ENCODE measurements at places on chromosomes 2 and 18. TPM values are rescaled to one million over a fixed set of nuclear protein-coding genes. Genes with fewer than 3 reads are reported as not detected.

Gene SOCS6
- total RNA-seq, result 0.87 TPM

Gene CD28
- 174 TPM for total RNA-seq

DNA sequence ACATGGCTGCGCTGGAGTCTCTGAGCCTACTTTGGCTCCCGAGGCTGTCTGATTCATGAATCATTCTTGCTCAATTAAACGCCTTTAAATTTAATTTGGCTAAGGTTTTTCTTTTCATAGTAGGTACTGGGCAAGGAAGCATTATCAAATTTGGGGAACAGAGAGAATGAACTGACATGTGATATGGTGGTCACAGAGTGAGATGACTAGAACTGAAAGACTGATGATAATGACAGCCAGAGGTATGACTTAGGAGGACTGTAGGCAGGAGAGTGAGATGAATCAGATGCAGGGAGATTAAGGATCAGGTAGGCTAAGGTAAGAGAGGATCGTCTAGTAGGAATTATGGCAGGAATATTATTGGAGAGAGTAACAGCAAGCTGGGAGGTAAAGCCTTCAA is 40.9 kb upstream of the ST8SIA3 start:
- H3K27ac ChIP-seq, result no peak overlapping the region
- no peak overlapping the region for H3K4me3 ChIP-seq
- H3K27me3 ChIP-seq, result no peaks in the 10 kb centered on the region
- no peaks in the 10 kb centered on the region for H3K4me1 ChIP-seq
- no peak for DNase-seq

DNA sequence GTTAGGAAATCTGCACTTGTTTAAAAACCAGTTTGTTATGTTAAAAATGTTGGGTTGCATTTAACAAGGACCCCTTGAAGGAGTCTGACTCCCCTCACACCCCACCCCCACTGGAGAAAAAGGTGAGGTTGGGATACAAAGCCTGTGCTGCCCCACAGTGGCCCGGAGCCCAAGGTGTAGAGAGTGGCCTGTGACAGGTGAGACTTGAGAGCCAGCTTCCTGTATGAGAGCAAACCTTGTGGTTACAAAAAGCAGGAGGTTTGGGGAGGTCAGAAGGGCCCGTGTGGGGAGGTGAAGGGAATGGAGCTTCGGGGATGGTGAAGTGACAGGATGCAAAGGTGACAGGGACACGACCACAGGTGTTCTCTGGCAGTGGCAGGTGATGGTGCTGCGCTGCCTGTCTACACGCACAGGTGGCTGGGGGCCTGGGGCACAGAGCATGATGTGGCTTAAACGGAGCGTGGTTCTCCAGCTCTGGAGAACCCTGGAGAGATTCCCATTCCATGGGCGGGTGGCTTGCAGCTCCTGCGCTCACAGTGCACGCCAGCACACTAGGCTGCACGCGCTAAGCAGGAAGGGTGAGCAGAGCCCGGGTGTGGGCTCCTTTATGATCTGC is 29.0 kb downstream of the IMPA2 start:
- H3K36me3 ChIP-seq, result no peaks in the 10 kb centered on the region
- no peak overlapping the region for H3K27ac ChIP-seq
- no peaks in the 10 kb centered on the region for H3K27me3 ChIP-seq
- no peaks in the 10 kb centered on the region for H3K4me1 ChIP-seq
- H3K4me3 ChIP-seq, result no peak overlapping the region

DNA sequence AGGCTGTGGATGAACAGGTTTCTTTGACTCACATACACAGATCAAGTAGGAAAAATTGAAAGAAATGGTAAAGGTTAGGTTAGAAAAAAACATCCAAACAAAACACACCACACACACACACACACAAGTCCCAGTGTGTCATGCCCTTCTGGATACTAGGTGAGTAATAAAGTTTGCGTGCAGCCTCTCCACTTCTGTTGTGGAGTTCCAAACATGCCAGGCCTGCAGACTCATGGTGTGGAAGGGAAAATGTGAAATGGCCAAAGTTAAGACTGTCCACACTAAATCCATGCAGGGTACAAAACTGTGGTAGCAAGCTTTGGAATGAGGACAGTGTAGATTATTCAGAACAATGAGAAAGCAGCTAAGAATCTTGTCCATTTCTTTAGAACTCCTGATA is 114.6 kb downstream of the IKZF2 start:
- peaks cover 5% of the 10 kb centered on the region for H3K4me1 ChIP-seq
- H3K27me3 ChIP-seq, result no peaks in the 10 kb centered on the region
- no peak for DNase-seq
- H3K36me3 ChIP-seq, result peaks cover 3% of the 10 kb centered on the region
- no peak overlapping the region for H3K4me3 ChIP-seq

DNA sequence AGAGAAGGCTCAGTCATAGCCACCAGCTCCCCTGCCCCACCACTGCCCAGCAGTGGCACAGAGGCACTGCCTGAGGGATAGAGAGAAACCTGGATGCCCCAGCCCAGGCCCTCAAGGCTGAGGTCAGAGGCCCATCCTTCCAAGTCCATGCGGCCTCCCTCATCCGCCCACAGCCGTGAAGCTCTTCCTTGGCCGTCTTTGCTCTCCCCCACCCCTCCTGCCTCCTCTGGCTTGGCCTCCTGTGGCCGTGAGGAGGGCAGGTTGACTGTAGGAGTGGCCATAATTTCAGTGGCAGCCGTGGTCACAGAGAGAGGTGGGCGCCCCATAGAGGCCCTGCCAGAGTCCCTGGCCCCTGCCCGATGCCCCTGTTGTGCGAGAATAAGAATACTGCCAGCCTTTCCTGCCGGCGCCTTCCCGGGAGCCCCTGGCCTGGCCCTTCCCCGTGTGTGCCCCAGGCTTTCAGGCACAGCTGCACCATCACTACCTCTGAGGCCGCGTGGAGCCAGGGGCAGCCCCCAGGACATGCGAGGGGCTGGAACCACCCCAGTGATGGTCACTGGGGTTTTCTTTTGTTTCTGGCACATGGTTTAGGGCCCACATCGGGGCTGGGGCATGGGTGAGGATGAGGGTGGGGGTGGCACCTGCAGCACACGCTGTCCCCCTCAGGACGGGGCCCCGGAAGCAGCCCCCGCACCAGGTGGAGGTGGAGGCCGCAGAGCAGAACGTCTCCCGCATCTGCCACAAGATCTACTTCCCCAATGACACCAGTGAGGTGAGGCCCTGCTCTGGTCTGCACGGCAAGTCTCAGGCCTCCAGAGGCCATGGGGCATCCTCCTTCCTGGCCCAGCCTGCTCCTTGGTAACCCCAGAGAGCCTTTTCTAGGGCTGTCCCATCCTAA is 13.1 kb upstream of the GPR17 start:
- H3K4me1 ChIP-seq, result peaks cover 10% of the 10 kb centered on the region
- DNase-seq, result no peak
- no peak overlapping the region for H3K4me3 ChIP-seq
- H3K27ac ChIP-seq, result no peak overlapping the region
